ENCODE measurements at places on chromosomes 5 and 9. TPM values are rescaled to one million over a fixed set of nuclear protein-coding genes. Genes with fewer than 3 reads are reported as not detected.

The PTTG1 gene
- total RNA-seq, result 2.5 TPM

GRCh38 chr9:78030296-78030552, 1.4 kb downstream of the GNAQ start:
- DNase-seq, result no peak

- peak; percentile 94 for DNase-seq
Observed at GRCh38 chr5:173293817-173294672, 34.2 kb downstream of the STC2 start.

The TCF7 gene
- total RNA-seq, result 15.6 TPM

DNA sequence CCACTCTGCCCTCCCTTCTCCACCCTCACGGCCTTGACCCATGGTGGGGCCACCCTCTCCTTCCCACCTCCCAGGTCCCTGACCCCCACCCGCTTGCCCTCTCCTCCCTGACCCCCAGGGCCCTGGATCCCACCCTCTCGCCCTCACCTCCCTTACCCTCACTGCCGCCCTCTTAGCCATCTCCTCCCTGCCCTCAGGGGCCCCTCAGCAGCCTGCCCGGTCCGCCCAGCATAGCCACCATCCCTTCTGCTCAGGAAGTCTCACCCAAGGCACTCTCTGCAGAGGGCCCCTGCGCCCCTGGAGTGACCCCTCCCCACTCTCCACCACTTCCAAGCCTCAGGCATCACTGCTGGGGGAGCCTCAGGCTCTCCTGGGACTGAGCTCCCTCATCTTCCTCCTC, 66.3 kb downstream of the MRPL36 start:
- DNase-seq, result no peak

GRCh38 chr9:93326056-93326455, 125.4 kb upstream of the FAM120A start:
- no peak for DNase-seq

DNA sequence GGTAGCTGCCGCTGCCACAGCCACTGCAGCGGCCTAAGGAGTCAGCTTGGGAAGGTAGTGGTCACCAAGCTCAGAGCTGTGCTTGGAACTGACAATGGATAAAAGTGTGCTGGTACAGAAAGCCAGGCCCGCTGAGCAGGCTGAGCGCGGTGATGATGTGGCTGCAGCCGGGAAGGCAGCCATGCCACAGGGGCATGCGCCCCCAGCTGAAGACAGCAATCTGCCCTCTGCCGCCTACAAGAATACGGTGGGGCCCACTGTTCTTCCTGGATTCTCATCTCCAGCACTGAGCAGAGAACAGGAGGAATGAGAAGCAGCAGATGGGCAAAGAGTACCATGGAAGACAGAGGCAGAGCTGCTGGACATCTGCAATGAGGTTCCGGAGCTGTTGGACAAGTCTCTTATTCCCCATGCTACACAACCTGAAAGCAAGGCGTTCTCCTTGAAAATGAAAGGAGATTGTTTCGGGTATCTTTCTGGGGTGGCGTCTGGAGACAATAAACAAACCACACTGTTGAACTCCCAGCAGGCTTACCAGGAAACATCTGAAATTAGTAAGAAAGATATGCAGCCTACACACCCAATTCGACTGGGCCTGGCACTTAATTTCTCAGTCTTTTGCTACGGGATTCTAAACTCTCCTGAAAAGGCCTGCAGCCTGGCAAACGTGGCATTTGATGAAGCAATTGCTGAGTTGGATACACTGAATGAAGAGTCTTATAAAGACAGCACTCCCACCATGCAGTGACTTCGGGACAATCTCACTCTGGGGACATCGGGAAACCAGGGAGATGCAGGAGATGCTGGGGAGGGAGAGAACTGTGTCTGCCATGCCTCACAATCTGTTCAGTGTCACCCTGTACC, 22.8 kb upstream of the ANKRD18A start:
- no peak for DNase-seq

DNA sequence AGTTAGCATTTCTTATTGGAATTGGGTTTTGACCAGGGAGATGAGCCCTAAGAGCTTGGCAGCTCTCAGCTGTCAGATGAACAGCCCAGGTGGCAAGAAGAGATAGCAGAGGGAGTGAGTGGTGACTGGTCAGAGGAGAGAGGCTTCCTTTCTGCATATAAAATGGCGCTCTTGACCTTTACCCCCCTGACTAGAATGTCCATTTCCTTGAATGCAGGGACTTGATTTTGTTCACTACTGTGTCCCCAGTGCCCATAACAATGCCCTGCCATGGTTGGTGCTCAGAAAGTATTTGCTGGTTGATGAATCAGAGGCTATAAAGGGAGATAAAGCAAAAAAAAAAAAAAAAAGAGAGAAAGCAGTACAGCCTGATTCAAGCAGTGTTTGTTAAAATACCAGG, 7.2 kb downstream of the CHMP5 start:
- DNase-seq, result no peak

- no peak for DNase-seq
Observed at GRCh38 chr9:99601571-99602111, 220.0 kb upstream of the NR4A3 start.

DNA sequence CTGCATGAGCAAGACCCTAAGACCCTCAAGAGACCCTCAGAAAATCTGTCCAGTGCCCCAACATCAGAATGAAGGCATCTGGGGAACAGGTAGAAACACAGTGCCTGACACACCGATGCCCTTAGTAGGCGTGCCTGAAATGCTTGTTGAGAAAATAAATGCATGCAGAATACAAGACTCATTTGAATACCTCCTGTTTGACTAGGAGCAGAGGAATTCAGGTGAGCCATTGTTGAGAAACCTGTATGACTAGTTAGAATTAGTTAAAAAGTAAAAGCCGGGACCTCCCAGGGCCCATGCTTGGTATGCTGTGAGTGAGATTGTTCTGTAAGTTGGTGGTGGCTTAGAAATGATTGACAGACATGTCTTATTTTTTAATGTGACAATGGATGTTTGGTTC, 55.0 kb downstream of the WWC1 start:
- DNase-seq, result no peak

GRCh38 chr9:131366761-131367401, 27.0 kb upstream of the PRRC2B start:
- peak; percentile 67 for DNase-seq

The SLC24A2 gene
- not detected for total RNA-seq

GRCh38 chr5:148697180-148697808, 43.0 kb upstream of the HTR4 start:
- DNase-seq, result no peak

DNA sequence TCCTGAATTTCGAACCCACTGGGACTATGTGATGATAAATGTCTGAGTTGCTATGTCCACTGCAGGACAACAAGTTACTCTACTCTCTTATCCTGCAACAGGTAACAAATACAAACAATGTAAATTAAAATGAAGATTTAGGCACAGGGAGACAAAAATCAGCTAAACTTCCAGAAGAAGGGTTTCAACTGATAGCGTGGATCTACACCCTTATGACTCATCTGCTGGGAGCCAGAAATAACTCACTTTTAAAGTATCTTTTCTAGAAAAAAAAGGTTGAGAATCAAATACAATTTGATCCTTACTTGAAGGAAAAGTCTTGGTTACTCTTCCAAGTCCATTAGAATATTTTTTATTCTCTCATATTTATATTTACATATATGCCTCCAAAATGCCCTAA, 21.4 kb downstream of the PJA2 start:
- DNase-seq, result no peak

GRCh38 chr9:27566118-27566517, 7.2 kb downstream of the C9orf72 start:
- no peak for DNase-seq

The AQP7 gene
- 11.9 TPM for total RNA-seq

- no peak for DNase-seq
Observed at GRCh38 chr9:32339424-32339823, 45.0 kb upstream of the ACO1 start.

GRCh38 chr5:44860267-44860666, 51.5 kb downstream of the MRPS30 start:
- DNase-seq, result no peak

The EPB41L4B gene
- 6.5 TPM for total RNA-seq

DNA sequence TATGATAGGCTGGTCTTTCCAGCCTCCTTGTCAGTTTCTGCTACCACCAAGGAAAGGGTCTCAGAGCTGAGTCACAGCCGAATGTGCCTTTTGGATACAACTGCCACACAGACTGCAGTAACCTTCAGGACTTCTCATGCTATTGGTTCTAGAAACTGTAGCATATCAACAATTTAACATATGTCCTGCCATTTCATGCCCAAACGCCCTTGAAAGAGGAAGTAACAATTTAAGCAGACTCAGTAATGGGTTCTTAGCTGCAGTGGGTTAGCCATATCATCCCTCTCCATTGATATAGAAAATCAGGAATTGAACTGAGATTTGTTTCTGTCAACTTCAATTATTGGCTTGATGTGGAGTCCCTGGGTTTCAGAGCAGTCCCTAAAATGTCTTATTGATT, 4.1 kb upstream of the CLK4 start:
- no peak for DNase-seq

- no peak for DNase-seq
Observed at GRCh38 chr5:8845296-8845695, 700.6 kb downstream of the SEMA5A start.

GRCh38 chr5:78751872-78752271, 103.3 kb upstream of the LHFPL2 start:
- no peak for DNase-seq

GRCh38 chr5:16067415-16067814, 112.2 kb downstream of the MARCHF11 start:
- no peak for DNase-seq

- no peak for DNase-seq
Observed at GRCh38 chr5:154076240-154076922, 37.6 kb downstream of the MFAP3 start.

The RAB3C gene
- 3.7 TPM for total RNA-seq

GRCh38 chr9:132983491-132984201, 5.2 kb downstream of the GFI1B start:
- no peak for DNase-seq

- DNase-seq, result no peak
Observed at GRCh38 chr5:32357658-32358057, 44.9 kb upstream of the MTMR12 start.

GRCh38 chr5:151362970-151363369, 15.6 kb upstream of the SLC36A2 start:
- DNase-seq, result no peak

The PCDHGB7 gene
- total RNA-seq, result 15.1 TPM

The DMRT3 gene
- not detected for total RNA-seq

- no peak for DNase-seq
Observed at GRCh38 chr5:37054391-37054790, 177.8 kb downstream of the NIPBL start.

DNA sequence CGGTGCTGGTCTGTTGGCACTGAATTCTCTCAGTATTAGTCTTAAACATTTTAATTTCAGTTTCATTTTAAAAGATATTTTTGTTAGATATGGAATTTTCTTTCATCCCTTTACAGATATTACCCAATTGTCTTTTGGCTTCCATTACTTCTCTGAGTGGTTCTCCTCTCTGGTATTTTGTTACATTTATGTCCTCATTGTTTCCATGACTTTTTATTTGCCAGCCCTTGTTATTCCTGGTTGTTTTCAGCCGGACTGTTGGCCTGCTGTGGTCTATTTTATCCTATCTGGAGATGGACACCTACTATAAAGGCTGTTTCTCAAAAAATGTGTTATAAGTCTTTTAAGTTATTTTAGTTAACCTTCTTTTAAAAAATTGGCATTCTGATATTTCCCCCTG, 117.2 kb downstream of the ARHGEF28 start:
- DNase-seq, result no peak

The LIX1 gene
- total RNA-seq, result 33.4 TPM

GRCh38 chr5:82850393-82850792, 226.8 kb downstream of the TMEM167A start:
- no peak for DNase-seq

The N4BP3 gene
- total RNA-seq, result 5.6 TPM

- no peak for DNase-seq
Observed at GRCh38 chr9:34519321-34520020, 3.3 kb downstream of the ENHO start.

- DNase-seq, result no peak
Observed at GRCh38 chr9:97617939-97618416, 15.2 kb downstream of the TSTD2 start.

- no peak for DNase-seq
Observed at GRCh38 chr5:158060212-158060611, 201.3 kb upstream of the CLINT1 start.

The ECM2 gene
- total RNA-seq, result 7.6 TPM

- DNase-seq, result no peak
Observed at GRCh38 chr5:178193251-178193809, 6.2 kb upstream of the GMCL2 start.

DNA sequence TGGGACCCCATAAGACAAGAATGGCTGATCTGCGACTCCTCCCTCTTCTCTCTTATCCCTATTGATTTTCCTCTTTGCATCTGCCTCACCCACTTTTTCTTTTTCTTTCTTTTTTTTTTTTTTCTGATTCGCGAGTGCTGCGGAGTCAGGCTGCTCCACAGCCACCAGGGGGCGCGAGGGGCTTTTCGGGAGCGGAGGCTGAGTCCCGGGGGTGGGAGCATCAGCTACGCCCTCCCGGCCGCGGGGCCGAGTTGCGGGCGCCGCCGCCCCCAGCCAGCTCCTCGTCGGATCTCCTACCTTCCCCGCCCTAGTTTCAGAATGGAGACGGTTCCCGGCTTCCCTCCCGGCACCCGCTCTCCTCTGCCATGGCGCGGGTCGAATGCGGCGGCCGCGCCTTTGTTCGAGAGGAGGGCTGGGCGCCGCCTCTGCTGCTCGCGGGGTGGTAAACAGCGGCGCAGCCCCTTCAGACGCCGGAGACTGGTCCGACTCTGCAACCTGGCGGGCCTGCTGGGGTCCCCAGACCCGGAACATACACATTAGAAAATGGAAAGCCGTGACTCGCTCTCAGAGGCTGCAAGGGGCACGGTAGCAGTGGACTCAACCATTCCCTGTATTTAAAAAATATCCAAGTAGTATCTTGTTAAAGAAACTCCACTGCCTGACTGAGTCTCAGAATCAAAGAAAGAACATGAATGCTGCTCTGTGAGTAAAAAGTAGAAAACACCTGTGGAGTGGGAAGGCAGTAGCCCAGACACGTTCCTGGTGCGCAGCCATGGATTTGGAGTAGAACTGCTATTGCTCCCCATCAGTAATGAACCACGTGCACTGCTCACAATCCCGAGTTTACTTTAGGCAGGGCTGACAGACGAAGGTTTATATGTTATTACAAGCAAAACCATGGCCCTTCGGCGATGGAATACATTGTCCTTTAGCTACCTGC, 55.7 kb downstream of the DPYSL3 start:
- peak; percentile 95 for DNase-seq

- no peak for DNase-seq
Observed at GRCh38 chr9:129803676-129804060, 684 bp downstream of the TOR1B start.

DNA sequence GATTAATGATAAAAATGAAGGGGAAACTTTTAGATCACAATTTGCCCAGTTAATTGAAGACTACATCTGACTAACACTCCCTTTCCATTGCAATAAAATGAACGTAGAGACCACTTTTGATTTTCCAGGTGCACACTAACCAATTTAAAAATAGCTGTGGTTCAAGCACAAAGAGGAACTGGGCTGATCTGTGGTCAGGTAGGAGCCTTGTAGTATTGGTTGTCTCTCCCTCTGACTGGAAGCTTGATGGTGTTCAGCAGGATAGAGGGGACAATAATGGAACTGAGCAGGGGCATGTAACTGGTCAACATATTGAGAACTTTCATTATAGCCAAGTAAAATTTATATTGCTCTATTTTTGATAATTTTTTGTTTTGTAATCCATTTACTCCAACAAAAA, 886.8 kb upstream of the SEMA6A start:
- DNase-seq, result no peak

GRCh38 chr5:133088064-133088463, 36.3 kb downstream of the HSPA4 start:
- no peak for DNase-seq

All from kidney (tissue), 22 donors.